SW480 (cell line): ENCODE measurements at places on chromosomes 12 and 14.

GRCh38 chr14:32073537-32074189 is 3.4 kb upstream of the ARHGAP5 start:
- DNase-seq: peak; percentile 86

DNA sequence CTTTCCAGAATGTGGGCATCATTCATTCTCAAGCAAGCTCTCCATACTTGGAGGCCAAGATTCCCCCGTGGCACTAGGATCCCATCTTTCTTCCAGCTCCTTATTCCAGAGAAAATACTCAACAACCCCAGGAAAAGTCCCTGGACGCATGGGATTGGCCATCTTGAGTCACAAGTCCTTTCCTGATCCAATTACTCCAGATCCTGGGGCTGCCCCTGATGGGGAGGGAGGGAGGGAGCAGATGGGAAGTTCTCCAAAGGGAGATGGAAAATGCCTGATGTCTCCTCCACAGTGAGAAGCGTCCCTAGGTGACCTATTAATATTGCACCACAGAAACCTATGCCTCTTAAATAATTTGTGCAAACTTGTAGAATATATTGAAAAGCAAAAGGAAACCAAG is 12.4 kb upstream of the KCNK13 start:
- no peak for DNase-seq

GRCh38 chr14:75751296-75751695 is 90.2 kb downstream of the TTLL5 start:
- no peak for DNase-seq

DNA sequence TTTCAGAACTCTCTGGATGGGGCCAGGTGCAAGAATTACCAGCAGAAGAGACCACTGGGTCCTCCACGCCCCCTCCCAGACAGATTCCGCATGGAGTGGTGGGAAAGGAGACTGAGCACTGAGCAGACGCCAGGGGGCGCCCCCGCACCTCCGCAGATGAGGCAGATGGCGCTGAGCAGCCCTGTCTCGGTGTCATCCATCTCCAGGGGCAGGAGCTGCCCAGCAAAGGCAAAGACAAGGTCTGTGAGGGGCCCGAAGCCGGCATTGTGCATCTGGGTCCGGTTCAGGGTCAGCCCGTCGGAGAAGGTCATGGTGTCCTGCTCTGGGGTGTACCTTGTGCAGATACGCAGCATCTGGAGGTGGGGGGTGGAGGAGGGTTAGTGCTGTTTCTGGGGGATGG is 6.3 kb upstream of the ITGB7 start:
- DNase-seq: peak; percentile 67

- no peak for DNase-seq
These were observed 7.7 kb upstream of the MDM2 start for GRCh38 chr12:68800294-68800693.

DNA sequence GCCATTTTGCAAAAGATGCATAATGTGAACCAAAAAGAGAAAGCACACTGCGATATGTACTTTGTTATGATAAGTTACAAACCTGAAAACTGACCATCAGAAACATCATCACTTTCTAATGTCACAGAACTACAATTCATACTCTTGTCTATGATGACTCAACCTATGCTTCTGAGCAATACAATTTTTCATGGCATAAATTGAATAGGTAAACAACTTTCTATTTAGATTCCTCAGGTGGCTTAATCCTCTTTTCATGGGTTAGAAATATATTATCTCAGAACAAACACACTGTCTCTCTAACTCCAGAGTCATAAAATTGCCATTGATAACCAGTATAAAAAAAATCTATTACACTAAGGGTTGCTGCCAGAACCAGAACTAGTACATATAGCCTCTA is 1715.0 kb upstream of the FLRT2 start:
- no peak for DNase-seq

- DNase-seq: no peak
These were observed 213.1 kb upstream of the FLRT2 start for GRCh38 chr14:85316701-85317410.

GRCh38 chr12:52285172-52285745 is 6.1 kb downstream of the KRT81 start:
- DNase-seq: peak; percentile 87

DNA sequence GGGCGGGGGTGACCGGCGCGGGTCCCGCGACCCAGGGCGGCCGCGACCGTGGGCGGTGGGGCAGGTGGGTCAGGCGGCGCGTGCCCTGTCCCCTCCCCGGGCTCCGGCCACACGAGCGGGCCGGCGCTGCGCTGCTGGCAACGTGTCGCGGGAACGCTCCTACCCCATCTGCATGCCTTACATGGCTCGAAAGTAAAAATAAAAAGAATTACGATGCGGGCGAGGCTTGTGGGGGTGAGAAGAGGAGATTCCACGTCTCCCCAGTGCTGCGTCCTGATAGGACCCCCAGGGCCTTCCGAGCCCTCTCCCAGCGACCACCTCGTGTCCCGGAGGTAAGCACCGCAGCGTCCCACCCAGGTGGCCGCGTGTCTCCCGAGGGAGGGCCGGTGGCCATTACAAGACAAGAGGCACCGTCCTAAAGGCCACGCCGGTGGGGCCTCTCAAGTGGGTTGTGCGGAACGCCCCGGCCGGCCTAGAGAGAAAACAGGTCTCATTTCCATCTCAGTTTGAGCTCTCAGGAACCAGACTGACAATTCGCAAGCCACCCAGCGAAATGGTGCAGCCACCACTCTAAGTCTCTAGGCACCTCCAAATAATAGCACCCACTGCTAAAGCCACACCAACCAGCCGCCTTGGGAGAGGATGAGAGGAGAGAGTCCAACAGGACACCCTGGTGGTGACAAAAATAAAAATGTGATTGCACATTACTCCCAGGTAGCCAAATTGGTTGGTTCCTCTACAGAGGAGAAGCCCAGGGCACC is 612 bp upstream of the FOXN3 start:
- DNase-seq: peak; percentile 87

GRCh38 chr14:71541973-71542690 is 390.1 kb upstream of the RGS6 start:
- DNase-seq: no peak

- DNase-seq: no peak
These were observed 7.0 kb upstream of the CLEC2D start for GRCh38 chr12:9662488-9662887.

DNA sequence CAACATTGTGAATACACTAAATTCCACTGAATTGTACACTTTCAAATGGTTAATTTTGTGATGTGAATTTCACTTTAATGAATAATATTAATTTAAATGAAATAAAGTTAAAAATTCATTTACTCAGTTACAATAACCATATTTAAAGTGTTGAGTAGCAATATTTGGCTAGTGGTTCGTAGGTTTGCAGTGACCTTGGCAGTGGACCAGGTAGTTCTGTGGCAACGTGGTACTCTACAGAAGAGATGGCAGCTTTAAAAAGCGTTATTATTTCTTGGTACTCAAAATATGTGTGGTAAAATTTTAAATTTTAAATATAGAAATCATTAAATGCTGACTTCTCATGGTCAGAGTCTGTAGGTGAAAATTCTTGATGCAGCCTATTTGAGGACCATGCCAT is 51.6 kb downstream of the AEBP2 start:
- no peak for DNase-seq

- no peak for DNase-seq
These were observed 71.7 kb downstream of the CMAS start for GRCh38 chr12:22117563-22118237.
